ENCODE measurements at places on chromosomes 12 and 14.

DNA sequence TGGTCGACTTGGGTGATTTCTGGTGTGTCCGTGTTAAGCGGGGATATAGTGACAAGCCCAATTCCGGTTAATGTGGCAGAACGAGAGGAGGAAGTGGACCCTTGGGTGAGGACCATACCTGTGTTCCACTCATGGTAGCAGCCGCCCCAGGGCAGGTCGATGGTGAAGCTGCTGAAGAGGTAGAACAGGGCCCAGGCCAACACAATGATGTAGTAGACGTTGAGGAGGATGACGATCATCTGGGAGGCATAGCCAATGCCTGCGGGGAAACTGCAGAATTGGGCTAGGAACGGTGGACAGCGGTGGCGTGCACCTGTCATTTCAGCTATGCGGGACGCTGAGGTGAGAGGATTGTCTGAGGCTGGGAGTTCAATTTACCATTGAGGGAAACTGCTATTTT is 20.1 kb downstream of the SLC6A13 start:
- no peak for DNase-seq

DNA sequence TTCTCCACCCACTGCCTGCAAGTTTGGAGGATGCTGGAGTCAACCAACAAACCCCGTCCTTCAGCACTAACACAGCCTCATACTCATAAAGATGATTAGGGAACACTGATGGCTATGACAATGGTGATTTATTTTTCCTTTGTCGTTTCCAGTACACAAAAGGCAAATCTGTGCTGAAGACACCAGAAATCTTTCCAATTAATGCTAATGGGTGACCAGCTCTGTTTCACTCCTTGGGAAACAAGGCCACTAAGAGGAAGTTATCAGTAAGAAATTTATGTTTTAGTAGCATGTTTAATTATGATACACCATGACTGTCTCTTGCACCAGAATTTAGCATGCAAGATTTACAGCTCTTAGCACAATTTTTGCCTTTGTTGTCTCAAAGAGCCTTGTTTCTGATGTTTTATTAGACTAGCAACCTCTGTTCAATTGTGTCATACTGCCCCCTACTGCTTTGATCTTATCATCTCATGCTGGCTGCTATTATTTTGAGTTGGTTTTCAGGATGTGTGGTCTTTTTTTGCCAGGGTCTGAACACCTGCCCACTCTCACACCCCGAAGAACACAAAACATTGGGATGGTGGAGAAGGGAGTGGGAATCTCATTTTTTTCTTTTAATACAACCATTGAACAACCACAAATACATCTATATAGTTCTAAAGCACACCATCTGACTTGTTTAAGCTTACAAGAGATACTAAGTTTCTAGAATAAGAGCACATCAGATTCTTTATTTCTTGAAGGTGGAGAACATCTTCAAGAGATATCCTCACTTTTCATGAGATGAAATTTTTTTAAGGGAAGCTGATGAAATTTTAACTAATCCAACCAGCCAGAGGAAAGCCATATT is 160.9 kb downstream of the SPTSSA start:
- no peak for DNase-seq

DNA sequence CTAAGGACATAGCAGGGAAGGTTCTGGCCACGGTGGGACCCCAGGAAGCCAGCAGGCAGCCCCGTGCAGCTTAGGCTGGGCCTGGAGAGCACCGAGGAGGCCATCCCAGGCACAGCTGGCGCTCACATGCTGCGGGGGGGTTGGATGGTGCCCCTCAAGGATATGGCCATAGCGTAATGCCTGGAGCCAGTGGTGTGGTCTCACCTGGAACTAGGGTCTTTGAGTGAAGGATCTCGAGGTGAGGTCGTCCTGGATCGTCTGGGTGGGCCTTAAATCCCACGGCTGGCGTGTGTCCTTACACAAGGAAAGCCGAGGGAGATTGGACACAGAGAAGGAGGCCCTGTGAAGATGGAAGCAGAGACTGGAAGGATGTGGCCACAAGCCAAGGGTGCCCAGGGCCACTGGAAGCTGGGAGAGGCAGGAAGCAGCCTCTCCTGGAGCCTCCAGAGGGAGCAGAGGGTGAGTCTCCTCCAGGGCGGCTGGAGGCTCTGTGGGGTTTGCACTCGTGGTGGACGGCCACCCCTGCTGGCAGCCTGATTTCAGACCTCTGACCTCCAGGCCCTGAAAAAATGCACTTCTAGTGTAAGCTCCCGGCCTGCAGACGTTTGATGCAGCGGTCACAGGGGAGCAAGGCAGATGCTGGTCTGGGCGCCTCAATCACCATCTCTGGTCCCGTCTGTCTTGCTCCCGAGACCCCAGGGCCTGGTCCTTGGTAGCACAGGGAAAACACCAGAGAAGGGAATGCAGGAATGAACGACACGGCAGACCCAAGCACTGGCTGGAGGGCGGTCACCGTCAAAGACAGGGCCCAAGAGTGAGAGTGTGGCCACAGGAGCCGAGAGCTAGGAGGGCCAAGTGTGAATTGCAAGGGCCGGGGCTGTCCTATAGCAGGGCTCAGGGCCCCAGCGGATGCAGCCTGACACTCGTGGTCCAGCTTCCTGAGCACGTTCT is 218.6 kb downstream of the KIF26A start:
- no peak for DNase-seq

DNA sequence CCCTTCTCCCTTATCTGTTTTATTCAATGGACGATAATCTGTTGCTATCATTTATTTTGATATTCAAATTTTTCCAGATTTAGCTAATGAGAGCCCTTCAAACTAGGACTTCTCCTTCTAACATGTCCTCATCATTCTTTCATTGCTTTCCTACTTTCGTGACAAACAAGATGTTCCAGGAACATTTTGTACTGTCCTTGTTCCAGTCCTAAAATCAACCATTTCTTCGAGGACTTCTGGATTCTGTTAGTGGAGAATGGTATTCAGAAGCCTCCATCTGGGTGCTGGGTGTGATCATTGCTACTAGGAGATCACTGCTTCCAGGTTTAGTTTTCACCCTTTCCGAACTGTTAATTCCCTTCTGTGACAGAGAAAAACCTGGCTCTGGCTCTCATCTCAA is 29.5 kb upstream of the FBXO34 start:
- DNase-seq = no peak

GRCh38 chr12:121807642-121808347 is 4.0 kb downstream of the SETD1B start:
- DNase-seq = no peak

GRCh38 chr14:90396341-90397339 is at the start of gene CALM1:
Gene CALM1 (plus strand): TSS chr14:90397029. CDS start chr14:90397231, 202 bp downstream.
- DNase-seq = peak; percentile 63

- no peak for DNase-seq
Observed at GRCh38 chr12:112986291-112986800, 8.0 kb downstream of the OAS2 start.

- no peak for DNase-seq
Observed at GRCh38 chr14:93395231-93395630, 35.5 kb upstream of the UNC79 start.

- DNase-seq = no peak
Observed at GRCh38 chr14:61712137-61712536, 16.8 kb downstream of the HIF1A start.

GRCh38 chr12:68587448-68587873 is 23.2 kb upstream of the RAP1B start:
- no peak for DNase-seq

DNA sequence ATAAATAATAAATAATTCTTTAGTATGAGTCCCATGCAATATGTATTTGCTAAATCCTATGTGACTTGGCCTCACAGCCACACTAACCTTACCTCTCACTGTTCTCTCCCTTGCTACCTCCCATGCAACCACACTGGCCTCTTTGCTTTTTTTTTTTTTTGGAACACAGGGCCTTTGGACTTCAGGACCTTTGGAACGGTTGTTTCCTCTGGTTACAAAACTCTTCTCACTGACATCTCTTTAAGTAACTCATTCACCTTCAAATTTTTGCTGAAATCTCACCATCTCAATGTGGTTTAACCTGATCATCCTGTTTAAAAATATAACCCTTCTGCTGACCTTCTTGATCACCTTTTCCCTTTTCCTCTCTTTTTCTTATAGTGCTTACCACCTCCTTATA is 194.0 kb downstream of the SSPN start:
- no peak for DNase-seq

- DNase-seq = no peak
Observed at GRCh38 chr12:14156606-14157005, 175.2 kb upstream of the GRIN2B start.

GRCh38 chr14:58244556-58245387 is at the start of gene PSMA3:
Gene PSMA3 (plus strand): TSS chr14:58244843. CDS start chr14:58244921, 78 bp downstream.
- peak; percentile 93 for DNase-seq

- no peak for DNase-seq
Observed at GRCh38 chr14:97298331-97298730, 501.1 kb downstream of the VRK1 start.

GRCh38 chr14:93115821-93116675 is at the start of gene ITPK1:
Gene ITPK1 (minus strand): TSS chr14:93115925. CDS start chr14:93115163, 762 bp downstream.
- no peak for DNase-seq

DNA sequence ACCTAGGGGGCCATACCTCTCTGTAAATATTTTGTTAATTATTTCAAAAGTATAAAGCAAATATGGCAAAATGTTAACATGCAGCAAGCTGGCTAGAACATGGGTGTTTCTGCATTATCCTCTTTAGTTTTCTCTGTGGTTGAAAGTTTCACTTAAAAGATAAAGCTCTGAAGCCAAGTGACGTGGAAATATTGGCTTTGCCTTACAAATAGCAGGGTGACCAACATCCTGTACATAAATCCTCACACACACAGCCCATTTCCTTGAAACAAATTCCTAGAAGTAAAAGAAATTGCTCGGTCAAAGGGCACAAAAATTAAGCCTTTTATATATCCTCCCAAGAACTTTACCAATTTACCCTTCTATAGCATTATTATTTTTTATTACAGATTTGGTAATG is 10.6 kb upstream of the VWF start:
- no peak for DNase-seq

DNA sequence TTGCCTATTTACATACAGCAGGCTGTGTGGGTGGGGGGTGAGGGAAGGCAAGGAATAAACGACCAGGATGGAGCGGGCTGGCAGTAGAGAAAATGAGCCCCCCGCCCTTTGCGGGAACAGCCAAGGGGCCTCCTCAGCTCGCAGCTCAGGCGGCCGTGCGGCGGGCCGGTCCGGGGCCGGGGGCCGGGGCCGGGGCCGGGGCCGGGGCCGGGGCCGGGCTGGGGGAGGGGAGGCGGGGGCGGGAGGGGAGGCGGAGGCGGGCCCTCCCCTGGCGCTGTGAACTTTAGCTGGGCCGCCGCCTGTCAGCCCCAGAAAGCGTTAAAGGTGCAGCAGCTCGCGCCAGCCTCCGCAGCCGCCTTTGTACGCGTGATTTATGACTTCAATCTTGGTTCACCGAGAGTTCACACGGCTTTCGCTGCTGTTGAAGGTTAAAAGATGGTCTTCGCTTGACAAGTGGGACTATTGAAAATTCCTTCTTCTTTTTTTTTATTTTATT is 28.8 kb downstream of the HOXC4 start:
- DNase-seq = no peak

DNA sequence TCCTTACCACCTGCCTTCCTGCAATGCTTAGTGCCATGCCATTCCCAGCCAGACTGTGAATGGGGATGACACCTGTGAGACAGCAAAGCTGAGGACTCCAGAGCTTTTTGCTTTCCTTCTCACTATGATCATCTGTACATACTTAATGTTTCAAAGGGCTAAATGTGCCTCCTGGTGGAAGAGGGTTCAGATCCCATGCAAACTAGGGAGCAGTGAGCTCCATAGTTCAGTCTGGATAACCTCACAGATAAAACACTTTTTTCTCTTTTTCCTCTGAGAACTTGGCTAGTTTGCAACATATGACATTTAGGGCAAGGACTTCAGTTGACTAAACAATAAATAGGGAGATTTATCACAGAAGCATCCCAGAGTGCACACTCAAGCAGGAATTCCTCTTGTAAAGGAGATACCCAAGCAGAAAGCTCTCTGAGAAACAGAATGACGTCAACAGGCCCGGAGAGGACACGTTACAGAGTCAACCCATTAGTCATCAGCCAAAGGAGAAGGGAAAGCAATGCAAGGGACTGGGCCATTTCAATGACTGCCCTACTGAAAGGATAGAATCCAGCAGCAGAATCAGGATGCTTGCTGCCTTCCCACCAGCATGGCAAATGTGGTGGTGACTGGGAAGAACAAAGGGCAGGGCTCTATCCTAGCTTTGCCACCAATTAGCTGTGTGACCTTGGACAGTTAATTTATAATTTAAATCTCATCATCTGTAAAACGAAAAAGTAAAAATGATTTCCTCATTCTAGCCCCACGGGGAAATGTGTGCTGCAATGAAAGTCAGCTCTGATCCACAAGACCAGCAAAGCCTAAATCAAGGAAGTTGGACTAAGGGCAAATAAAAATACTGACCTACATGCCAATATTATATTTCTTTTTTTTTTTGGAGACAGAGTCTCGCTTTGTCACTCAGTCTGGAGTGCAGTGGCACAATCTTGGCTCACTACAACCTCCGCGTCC is 80.8 kb upstream of the ACTN1 start:
- DNase-seq = no peak

All from esophagus squamous epithelium (tissue), 5 donors.